ENCODE measurements at places on chromosomes 11 and 22.

- DNase-seq, result no peak
Measured at GRCh38 chr22:36201630-36202319, at the start of gene APOL4. Gene APOL4 (minus strand): TSS chr22:36201809. CDS start chr22:36201734, 75 bp downstream.

DNA sequence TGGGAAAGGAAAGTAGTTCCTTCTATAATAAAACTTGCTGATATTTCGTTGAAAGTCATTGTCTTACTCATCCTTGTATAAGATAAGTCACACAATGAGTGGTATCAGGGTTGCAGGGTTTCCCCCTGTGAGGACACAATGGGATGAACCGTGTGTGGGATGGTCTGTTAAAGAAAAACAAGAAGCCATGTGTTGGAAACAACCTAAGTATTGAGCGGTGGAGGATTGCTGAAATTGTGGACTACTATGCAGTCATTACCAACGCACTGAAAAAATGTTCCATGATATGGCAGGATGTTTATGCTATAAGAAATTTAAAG lies 28.6 kb downstream of the PTPRJ start:
- DNase-seq, result no peak

DNA sequence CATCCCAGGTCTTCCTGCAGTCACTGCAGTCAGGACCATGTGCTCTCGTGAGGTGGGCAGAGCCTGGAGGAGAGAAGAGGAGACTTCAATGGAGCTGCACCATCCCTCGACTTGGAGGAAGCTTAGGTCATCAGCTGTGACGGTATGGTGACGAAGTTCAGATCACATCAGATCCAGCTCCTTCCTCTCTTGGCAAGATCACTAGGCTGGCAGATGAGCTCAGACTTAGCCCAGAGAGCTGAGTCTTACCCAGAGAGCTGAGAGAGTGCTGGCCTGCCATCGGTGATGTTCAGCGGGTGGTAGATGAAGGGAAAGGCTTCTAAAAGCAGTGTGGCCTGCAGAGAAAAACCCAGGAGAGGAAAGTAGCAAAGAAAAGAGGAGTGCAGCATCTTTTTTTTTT lies 1.8 kb upstream of the SLC15A3 start:
- no peak for DNase-seq

- DNase-seq, result no peak
Measured at GRCh38 chr11:118939404-118939915, 13.7 kb upstream of the BCL9L start.

- no peak for DNase-seq
Measured at GRCh38 chr11:11626128-11626527, 4.3 kb upstream of the GALNT18 start.

- DNase-seq, result no peak
Measured at GRCh38 chr11:130198964-130199363, 39.4 kb downstream of the ST14 start.

DNA sequence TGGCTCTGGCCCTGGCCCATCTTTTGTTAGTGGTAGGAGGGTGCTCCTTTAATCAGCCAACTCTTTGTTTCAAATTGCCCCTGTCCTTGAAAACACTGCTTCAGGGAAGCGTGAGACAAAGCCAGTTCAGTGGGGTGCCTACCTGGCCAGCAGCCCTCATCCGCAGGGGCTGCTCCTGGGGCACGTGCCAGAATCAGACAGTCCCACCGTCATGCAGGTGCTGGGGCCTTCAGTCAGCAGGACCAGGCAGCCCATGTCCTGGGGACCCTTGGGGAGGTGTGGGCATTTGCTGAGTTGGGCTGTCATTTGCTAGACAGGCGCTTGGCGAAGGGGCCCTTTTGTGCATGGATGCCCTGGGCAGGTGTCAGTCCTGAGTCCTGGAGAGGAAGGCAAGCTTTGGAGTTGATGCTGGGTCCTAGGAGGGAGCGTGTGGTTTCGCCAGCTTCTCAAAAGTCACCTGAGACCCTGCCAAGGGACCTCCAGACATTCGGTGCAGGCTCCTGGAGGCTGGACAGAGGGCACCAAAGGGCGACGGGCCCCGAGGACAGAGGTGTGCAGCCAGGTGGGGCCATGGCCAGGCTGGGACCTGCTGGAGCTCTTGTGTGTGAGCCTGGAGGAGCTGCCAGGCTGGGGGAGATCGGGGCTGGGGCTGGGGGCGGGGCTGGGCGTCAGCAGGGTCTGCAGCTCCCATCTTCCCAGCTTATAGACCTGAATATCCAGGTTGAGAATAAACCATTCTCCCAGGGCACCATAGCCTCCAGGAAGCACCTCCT lies 15.0 kb upstream of the RTN4R start:
- no peak for DNase-seq

DNA sequence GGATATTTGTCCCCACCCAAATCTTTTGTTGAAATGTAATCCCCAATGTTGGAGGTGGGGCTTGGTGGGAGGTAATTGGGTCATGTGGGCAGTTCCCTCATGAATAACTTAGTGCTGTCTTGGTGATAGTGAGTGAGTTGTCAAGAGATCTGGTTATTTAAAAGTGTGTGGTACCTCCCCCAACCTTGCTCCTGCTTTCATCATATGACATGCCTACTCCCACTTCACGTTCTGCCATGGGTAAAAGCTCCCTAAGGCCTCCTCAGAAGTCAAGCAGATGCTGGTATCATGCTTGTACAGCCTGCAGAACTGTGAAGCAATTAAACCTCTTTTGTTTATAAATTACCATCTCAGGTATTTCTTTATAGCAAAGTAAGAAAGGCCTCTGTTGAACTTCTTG lies 30.6 kb downstream of the AAMDC start:
- no peak for DNase-seq

DNA sequence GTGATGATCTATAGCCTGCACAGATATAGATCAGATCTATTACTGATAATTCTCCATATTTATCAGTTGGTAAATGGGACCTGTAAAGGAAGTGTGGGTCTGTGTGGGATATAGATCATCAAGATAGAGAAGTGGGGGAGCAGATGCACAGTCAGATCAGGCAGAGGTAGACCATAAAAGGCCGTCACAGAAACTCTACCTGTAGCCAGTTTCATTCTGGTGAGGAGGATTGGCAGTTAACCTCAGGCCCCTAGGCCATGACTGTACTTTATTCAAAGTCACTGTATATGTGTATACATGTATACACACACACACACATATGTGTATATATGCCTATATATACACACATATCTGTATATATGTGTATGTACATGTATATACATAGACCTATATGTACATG lies 69.1 kb downstream of the ADM start:
- DNase-seq, result no peak

DNA sequence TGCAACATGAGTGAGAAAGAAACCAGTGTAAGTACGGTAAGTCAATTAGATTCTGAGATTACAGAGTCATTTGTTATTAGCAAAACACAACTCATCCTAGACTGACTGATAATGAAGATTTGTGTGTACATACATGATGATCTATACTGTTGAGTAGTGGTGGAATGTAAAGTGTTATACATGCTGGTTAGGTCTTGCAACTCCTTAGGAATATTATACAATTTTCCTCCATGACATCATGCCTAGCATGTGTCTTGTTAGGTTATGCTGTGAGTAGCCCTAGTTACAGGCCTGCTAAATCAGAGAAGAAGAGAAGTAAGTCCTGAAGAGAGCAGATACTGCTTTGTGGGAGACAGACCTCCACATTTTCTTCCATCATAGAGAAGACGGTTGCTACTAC lies 880.6 kb downstream of the LUZP2 start:
- DNase-seq, result no peak
